CD4-positive, alpha-beta T cell treated with Interleukin-15 for 4 hours (primary cell): ENCODE measurements at places on chromosomes 2 and 18.

GRCh38 chr2:64796926-64797325 is 143.2 kb upstream of the SERTAD2 start:
- no peak for DNase-seq

DNA sequence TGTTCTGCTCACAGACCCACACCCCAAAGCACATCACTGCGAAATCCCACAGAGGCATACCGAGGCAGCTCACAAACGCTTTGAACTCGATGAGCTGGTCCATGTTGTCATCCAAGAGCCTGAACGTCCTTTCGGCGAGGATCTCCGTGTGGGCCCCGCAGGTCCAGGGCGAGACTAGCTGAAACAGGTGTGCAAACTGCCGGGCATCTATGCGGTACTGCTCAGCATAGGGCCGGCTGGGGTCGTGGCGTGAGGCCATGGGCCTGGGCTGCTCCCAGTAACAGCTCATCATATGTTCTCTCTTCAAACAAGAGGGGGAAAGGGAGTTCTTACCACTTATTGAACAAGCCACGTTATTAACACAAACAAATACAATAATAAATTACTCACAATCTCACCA is 20.1 kb downstream of the RPL31 start:
- no peak for DNase-seq

DNA sequence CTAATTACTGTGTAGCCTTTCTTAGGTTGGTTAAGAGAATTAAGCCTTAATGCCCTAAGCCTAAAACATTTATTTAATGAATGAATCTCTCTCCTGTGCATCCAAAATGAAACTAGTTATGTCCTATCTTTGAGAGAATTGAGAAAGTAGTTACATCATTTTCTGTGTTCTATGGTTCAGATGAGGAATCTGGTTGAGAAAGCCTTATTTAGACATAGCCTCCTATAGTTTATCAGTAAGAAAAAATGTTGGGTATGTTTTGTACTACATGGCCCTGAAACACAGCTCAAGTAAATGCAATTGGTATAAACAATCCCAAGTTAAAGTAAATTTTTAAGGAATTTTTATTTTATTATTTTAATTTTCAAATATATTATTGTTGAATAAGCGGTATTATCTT is 25.9 kb upstream of the RAMP1 start:
- DNase-seq, result no peak

GRCh38 chr18:55337908-55338521 is 250.0 kb downstream of the TCF4 start:
- DNase-seq, result no peak

DNA sequence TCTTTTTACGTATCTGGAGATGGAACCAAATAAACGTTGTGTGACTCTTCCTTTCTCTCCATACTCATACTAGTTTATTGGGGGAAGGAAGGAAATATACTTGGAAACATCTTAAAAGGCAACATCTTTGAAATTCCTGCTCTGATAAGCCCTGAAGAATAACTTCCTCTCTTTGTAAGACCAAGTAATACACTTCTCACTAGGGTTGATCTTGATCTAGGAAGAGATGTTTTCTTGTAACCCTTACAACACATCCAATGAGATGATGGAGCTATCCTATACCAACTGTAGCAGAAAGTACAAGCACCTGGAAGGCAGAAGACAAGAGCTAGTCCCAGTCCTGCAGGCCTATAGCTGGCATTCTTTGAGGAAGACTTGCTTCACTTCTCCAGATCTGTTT is 2.0 kb downstream of the ANKRD44 start:
- no peak for DNase-seq

- DNase-seq, result peak; percentile 4
Observed at GRCh38 chr2:227324642-227324994, 433 bp upstream of the MFF start.

GRCh38 chr2:196445991-196446390 is 193.5 kb upstream of the CCDC150 start:
- no peak for DNase-seq

DNA sequence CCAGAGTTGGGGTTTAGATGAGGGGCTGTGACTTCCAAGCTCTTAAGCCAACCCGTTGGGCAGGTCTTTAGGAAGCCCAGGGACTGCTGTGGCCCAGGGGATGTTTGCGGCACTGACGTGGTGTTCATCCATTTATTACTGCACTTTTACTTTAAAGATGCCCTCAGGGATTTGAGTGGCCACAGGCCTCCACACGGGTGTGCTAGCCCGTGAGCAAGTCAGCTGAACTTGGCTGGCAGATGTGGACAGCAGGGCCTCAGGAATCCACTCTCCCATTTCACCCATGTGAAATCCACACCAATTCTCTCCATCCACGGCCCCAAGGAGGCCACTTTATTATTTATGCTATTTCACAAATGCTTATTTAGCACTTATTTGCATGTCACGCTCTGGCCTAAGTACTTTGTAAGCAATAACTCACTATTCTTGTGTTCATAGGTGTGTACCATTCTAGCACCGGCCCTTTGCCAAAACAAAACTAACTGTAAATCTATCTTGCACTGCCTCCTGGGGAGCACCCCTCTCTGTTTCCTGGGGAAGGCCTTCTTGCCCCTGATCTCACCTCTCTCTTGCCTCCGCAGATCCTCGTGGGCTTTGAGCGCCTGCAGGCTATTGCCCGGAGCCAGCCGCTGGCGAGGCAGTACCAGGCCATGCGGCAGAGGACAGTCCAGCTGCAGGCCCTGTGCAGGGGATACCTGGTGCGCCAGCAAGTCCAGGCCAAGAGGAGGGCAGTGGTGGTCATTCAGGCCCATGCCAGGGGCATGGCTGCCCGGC is 39.1 kb upstream of the GPR17 start:
- DNase-seq, result no peak

DNA sequence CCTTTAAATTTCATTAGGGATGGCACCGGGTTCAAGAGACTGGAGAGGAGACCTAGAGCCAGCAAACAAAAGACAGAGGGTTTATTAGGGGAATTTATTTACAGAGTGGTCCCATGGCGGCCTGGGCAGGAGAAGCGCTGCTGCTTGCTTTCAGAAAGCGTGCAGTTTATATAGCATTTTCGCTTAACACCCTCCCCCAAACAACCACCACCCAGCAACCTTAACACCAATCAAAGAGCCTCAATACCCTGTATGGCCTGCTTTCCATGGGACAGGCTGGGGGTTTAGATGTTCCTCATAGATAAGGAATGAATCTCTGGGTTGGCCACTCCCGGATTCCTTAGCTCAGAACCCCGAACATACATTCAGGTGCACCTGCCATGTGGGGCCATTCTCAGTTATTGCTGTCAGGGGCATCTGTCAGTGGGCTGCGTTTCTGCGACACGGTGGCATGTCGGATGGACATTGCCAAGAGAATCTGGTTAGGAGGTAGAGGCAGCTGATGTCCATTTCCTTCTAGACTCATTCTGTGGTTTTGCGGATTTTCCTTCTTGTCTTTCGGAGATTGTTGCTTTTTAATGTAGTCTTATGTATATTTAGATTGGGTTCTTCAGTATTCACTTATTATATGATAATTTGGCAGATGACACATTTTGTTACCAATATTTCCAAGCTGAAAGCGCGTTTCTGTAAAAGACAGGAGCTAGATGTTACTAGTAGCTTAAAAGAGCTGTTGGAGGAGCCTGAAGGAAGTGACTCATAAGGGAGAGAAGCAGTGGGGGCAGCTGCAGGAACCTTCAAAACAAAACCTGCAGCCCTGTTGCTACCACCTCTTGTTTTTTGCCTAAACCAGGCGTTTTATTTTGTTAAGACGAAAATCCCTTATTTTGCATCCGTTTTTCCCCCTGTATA is 7.2 kb downstream of the AGAP1 start:
- DNase-seq, result no peak

DNA sequence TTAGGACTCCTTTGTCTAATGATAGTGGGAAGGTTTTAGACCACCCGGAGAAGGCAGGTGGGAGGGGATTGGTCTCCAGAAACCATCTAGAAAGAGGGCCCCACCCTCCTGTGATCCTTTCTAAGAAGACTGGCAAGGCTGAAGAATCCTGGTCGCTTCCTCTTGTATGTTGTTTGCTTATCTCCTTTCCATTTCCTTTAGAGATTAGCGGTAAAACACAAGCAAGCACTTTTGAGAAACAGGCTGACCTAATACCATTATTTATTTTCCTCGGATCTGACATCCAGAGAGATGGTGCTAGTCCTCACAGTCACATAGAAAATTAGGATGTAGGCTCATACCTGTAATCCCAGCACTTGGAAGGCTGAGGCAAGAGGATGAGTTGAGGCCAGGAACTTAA is 45.2 kb upstream of the SPRED2 start:
- no peak for DNase-seq

DNA sequence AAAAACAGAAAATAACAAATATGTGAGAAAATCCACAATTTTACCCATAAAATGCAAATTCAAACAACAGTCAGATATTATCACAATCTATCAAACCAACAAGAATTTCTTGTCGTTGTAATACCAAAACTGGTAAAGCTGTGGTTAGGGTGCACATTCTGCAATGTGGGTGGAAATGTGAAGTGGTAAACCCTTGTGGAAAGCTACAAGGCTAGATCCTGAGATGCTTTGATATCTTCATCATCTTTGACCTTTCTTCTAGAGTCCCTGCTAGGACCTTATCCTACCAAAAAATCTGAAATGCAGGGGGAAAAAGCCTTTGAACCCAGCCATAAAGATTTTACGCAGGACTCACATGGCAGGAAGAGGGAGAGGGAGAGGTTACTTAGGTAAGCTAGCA is 17.2 kb upstream of the ATG16L1 start:
- no peak for DNase-seq

DNA sequence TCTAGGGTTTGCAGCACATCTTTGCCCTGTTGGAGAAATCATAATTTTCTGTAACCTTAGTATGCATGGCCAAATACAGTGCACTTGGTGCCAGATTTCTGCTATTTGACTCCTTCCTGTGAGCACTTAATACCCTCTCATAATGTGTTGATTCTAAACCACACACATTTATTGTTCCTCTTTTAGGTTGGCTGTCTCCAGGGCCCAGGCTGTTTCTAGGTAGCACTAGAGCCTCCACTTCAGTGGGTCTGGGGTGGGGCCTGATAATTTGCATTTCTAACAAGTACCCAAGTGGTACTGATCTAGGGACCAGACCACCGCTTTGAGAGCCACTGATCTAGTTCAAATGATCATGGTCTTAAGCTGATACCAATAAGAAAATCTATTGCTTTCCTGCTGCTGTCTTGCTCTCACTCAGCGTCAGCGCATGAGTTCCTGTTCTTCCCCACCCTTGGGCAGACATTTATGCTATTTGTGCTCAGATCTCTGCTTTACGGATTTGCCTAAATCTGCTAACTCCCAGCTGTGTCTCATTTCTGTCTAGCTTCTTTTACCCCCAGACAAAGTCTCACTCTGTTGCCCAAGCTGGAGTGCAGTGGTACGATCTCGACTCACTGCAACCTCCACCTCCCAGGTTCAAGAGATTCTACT is 7.4 kb downstream of the PTRHD1 start:
- DNase-seq, result no peak
